Vein endothelial cell (primary cell): ENCODE measurements at places on chromosomes 3 and 15. TPM values are rescaled to one million over a fixed set of nuclear protein-coding genes. Genes with fewer than 3 reads are reported as not detected.

The TRAK1 gene
- 70.4 and 85.3 TPM in 2 replicates for total RNA-seq

The VEPH1 gene
- total RNA-seq, result 178 and 210 TPM in 2 replicates

The SPINK8 gene
- total RNA-seq, result not detected in 2 replicates

The AHSG gene
- total RNA-seq, result not detected in 2 replicates

The ASB14 gene
- not detected in 2 replicates for total RNA-seq

The IQCF5 gene
- total RNA-seq, result not detected in 2 replicates

The ACP3 gene
- total RNA-seq, result not detected in 2 replicates

The C3orf70 gene
- 0.33 and 0.67 TPM in 2 replicates for total RNA-seq

The CPLX3 gene
- not detected in 2 replicates for total RNA-seq

The MYD88 gene
- total RNA-seq, result 10.1 and 13.9 TPM in 2 replicates

The EPHA6 gene
- total RNA-seq, result under 0.01 and 0.48 TPM in 2 replicates

The TCAIM gene
- 25.2 and 27.4 TPM in 2 replicates for total RNA-seq

The FBXL22 gene
- under 0.01 and 0.38 TPM in 2 replicates for total RNA-seq

The TTC21A gene
- 3.6 and 5.6 TPM in 2 replicates for total RNA-seq

The SCN5A gene
- 4.6 and 7.5 TPM in 2 replicates for total RNA-seq

The MEGF11 gene
- total RNA-seq, result under 0.01 TPM in 1 of 2 replicates, not detected in the other
